Posterior cingulate gyrus (tissue), 11 donors: ENCODE measurements at places on chromosomes 3 and 15.

DNA sequence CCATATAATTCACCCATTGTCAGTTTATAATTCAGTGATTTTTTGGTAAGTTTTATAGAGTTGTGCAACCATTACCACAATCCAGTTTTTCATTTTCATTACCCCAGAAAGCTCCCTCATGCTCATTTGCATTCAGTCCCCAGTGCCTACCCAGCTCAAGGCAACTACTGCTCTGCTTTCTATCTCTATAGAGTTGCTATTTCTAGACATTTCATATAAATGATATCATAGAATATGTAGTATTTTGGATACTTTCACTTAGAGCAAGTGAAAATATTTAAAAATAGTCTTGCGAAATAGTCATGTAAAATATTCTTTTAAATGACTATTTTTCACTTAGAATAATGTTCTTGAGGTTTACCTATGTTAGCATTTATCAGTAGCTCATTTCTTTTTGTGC is 42.1 kb downstream of the ZNF654 start:
- no peak for DNase-seq

- no peak for DNase-seq
Observed at GRCh38 chr3:28301688-28302087, 46.8 kb upstream of the ZCWPW2 start.

DNA sequence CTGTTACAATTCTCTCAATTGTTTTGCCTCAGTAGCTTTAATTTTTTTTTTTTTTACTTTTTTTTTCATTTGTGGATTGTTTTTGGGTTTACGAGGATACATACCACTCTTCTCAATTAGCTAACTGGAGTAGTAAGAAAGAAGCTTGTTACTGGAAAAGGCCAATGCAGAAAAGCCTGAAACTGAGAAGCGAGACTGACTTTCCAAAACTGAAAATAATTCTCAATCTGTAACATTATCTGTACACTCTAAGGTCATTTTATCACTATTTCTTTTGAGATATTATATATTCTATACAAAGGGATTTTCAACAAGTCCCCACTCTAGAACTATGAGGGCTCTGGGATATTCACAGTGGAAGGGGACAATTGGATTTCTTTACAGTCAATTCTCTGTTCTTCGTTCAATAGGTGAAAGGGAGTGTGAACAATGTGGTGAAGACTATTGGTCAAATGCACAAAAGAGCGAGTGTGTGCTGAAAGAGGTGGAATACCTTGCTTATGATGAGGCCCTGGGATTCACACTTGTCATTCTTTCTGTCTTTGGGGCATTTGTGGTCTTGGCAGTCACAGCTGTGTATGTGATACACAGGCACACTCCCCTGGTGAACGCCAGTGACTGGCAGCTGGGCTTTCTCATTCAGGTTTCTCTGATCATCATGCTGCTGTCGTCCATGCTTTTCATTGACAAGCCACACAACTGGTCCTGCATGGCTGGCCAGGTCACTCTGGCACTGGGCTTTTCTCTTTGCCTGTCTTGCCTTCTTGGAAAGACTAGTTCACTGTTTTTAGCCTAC is 83.9 kb upstream of the KCNAB1 start:
- DNase-seq, result no peak

GRCh38 chr3:110814170-110815007 is 257.2 kb upstream of the NECTIN3 start:
- DNase-seq, result no peak

DNA sequence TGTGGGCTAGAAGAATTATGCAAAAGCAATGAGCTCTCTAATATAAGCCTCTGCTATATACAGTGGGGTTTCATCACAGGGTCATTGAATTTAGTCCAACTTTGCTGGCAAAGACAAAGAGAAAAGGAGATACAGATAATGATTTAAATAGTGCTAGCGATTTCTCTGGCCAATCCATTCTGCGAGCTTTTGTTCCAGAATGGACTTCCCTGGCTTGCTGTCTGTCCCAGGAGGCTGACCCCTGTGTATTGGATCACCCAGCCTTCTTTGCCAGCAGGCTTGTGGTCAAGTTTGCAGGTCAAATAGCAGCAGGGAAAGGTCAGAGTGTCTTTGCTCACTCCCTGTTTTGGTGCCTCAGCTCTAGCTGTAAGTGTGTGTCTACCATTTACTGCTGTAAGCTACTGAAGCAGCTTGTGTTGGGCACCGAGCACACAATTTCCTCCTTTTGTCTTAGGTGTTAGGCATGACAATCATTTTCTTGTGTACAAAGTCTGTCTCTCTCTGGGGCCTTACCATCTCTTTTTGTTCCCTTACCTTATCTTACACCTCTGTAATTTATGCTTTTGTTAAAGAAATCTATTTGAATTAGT is 55.7 kb downstream of the UNC13C start:
- no peak for DNase-seq
